ENCODE measurements at places on chromosomes 12 and 14. TPM values are rescaled to one million over a fixed set of nuclear protein-coding genes. Genes with fewer than 3 reads are reported as not detected.

The MVK gene
- 9.1 TPM for total RNA-seq

The ENDOU gene
- 0.38 TPM for total RNA-seq

The SLC8A3 gene
- 0.10 TPM for total RNA-seq

The KRT3 gene
- not detected for total RNA-seq

DNA sequence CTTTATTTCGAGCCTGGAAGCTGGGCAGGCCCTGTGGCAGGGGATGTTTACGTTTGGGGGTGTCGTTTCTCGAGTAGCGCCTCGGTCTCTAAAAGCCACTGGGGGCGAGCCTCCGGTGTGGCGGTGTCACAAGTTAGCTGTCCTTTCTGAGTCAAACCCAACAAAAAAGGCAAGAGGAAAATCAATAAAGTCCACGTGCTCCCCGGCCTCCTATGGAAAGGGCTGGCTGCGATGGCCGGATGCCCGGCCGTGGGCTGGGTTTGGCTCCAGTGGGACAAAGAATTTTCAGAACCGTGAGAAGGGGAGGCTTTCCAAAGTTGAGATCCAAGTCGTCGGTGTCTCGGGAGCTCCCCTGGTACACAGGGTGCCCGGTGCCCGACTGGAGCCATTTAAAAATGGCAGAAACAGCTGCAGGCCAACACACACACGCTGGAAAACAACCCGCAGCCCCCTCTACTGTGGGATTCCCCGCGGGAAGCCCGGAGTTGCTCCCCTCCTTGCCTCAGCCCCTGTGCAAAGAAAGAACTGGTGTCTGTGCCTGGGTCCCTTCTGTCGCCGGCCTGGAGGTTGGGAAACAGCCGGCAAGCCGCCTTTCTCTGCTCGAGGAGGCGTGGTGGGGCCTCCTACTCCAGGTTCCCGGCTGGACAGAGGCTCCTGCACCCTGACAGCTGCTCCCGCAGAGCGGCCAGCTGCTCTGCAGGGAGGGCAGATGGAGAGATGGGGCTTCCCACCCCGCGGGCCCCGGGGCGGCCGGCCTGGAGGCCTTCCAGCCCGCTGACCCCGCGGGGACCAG lies 1.9 kb downstream of the BCL7A start:
- DNase-seq = peak; percentile 88

DNA sequence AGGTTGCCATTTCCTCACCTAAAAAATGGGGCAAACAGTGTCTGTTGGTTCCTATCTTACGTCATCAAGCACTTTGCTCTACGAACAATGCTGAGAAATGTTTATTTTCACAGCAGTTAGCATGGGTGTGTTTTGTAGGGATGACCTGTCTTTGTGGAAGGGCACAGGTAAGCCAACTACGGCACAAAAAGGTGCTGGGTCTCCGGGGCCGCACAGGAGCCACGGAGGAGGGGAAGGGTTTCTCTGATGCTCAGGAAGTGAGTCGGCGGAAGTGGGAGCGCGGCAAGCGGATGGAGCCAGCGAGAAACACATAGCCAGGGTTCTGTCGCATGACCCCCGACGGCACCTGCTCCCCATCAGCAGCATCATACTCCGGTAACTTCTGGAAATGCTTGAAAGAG lies 65.6 kb upstream of the TCL1B start:
- DNase-seq = no peak

DNA sequence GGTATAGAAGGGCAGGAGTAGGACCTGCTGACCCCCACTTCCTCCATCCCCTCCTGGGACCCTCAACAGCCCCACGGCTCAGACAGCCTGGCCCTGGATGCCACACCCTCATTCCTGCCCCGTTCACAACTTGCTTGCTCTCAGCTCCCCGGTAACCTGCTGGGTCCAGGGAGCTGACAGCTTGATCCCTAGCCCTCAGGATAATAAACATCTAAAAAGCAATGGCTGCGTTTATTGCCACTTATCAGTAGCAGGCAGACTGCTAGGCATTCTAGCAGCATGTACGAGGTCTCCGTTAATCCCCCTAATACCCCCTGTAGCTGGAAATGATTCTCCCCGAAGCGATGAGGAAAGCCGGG lies 24.3 kb upstream of the RPLP0 start:
- DNase-seq = no peak

DNA sequence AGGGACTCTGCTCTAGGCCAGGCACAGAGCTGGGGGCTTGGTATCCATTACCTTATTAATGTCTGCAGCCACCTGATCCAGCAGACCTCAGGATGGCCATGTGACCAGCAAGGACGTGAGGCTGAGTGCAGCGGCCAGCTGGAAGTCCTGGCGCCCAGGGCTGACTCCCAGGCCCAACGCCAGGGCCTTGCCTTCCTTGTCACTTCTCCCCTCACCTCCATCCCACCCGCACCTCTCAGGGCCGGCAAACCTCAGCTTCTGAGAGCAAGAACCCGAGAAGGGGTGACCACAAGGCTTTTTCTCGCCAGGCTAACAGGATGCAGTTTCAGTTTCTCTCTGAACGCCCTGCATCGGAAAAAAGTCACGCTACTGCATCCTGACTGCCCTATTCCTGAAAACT lies 15.4 kb downstream of the RAB35 start:
- no peak for DNase-seq

DNA sequence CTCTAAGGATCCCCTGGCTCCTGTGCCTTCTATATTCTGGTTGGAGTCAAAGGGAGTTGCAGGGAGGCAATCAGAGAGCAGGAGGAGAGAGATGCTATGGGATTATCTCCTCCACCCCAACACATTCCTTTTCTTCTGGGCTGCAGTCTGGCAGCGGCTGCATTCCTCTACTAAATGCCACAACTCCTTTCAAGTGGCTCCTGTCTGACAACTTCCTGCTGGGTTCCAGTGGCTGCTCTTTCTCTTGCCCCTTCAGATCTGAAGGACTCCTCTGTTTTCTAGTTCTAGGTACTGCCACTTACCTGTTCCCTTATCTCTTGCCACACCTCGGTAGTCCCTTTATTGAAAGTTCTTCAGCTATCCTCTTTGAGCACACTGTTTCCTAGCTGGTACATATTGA lies 425.0 kb downstream of the SNAPC1 start:
- no peak for DNase-seq

DNA sequence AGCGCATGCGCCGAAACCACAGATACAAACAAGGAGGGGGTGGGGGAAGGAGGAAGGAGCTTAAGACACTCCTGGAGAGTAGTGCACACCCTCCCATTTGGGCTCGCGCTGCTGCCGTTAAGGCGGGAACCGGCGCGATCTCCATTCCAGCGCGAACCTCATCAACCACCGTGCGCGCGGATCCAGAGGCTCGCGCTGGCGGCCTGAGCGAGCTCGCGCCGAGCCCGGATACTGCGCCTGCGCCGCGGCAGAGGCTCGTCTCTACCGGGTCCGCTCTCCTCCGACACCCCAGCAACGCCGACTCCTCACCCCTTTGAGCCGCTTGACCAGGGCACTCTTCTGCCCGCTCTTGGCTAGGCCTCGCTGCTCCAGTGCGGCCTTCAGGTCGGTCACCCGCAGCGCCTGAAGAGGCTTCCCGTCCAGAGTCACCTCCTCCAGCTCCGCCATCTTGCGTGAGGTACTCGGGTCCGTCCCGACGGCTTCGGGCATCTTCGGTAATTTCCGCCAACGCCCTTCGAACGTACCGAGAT lies at the start of gene ACIN1:
TSS of gene ACIN1 (minus strand) at position 471 of the 530 bp plus-strand sequence. CDS start at position 447, 24 bp downstream.
- DNase-seq = peak; percentile 89

GRCh38 chr14:102007916-102008418 lies 43.6 kb downstream of the DYNC1H1 start:
- DNase-seq = peak; percentile 19

DNA sequence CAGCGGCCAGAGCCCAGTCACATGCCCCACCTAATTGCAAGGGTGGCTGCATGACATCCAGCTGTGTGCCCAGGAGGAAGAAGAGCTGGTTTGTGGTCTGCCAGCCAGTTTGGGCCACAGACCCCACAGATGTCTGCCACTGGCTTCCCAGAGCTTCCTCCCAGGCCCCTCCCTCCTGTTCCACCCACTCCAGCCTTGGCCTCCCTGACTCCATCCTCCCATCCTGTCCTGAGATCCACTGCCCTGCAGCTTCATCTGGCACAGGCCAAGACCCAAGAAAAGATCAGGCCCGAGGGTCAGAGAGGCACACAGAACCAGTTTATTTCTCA lies 5.9 kb downstream of the NGB start:
- DNase-seq = peak; percentile 43

GRCh38 chr14:21015312-21015711 lies 9.5 kb downstream of the NDRG2 start:
- no peak for DNase-seq

- DNase-seq = peak; percentile 81
These were observed 574 bp downstream of the PAWR start for GRCh38 chr12:79690142-79690637.

DNA sequence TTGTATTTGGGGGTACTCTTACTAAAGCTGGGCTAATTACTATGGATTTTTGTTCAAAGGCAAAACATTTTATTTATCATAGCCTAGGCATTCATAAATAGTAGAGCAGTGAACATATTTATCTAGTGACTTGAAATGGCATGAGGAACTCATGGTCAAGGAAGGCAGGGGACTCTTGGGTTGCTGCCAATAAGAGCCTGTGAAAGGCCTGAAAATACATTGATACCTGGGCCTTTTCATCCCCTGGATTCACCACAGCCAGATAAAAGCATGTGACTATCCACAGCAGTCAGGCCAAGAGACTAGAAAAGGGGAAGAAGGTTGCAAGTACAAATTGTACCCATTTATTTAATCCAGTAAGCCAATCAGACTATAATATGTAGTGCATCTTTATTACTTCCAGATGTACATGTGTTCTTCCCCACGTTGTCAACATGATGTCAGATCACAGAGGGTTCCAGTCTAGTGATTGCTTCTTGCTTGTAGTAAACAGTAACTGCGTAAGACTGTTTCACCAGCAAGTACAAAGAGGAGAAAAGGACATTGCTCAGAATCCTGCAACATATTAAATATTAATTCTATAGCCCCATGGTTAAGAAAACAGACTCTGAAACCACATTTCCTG lies 409.7 kb downstream of the NOVA1 start:
- DNase-seq = no peak

DNA sequence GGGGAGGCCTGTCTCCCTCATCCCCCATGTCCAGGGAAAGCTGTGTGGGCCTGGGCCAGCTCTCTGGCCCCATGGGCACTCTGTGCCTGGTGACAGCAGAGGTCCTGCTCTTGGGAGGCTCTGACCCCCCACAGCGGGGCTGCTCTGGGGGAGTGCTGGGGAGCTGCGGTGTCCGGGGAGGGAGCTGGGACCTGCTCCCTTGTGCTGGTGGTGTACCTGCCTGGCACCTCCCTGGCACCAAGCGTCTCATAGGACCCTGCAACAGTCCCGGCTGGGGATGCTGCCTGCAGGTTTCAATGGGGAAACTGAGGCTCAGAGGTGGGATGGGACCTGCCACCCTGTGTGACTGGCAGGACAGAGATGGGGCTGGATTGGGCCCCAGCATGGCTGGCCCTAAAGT lies 111.3 kb downstream of the KIF26A start:
- peak; percentile 60 for DNase-seq

Data from posterior vena cava (tissue), 2 donors.